Lower leg skin (tissue), 4 donors: ENCODE measurements at places on chromosomes 2 and 18. TPM values are rescaled to one million over a fixed set of nuclear protein-coding genes. Genes with fewer than 3 reads are reported as not detected.
A peak's percentile ranks its signal among the peaks of the same experiment; 100 is the strongest.

GRCh38 chr2:43225093-43225787, 1.2 kb downstream of the ZFP36L2 start:
- no peak for DNase-seq

DNA sequence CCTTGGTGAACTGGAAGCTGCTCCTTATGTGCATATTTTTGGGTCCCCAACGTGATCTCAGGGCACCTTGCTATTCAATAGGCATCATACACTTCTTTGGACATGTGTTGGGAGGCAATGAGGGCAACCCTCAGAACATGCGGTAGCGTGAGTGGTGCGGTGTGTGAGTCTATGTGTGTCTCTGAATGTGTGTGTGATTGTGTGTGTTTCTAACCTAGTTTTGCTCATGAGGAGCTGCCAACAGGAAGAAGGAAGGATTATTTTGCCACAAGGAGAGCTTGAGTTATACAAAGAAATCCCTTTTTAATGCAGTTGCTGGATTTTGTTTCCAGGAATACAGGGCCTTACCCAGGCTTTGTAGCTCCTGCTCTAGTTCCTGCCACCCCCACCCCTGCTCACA, 75.8 kb upstream of the ITGA6 start:
- no peak for DNase-seq

GRCh38 chr2:143688815-143689214, 559.6 kb downstream of the ARHGAP15 start:
- DNase-seq = no peak

- no peak for DNase-seq
These were observed 68.2 kb upstream of the MC2R start for GRCh38 chr18:13983506-13983905.

DNA sequence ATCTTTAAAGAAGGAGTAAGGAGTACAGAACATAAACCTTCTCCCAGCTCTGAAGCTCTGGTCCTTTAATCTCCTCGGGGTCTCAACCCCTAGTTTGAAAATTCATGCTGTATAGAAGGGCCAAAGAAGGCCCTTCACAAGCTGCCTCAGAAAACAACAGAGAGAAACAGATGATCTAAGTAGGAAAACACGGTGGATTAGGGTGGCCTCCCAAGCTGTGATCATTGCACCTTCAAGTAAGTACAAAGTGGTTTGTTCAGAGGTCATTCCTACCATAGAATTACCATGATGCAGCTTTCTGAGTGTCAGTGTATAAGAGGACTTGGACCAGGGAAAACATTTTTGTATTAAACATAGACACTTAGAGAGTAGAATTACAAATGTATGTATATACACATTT, 10.9 kb downstream of the TMEM169 start:
- no peak for DNase-seq

- no peak for DNase-seq
These were observed 58.1 kb upstream of the SLC66A3 start for GRCh38 chr2:11097038-11097720.

DNA sequence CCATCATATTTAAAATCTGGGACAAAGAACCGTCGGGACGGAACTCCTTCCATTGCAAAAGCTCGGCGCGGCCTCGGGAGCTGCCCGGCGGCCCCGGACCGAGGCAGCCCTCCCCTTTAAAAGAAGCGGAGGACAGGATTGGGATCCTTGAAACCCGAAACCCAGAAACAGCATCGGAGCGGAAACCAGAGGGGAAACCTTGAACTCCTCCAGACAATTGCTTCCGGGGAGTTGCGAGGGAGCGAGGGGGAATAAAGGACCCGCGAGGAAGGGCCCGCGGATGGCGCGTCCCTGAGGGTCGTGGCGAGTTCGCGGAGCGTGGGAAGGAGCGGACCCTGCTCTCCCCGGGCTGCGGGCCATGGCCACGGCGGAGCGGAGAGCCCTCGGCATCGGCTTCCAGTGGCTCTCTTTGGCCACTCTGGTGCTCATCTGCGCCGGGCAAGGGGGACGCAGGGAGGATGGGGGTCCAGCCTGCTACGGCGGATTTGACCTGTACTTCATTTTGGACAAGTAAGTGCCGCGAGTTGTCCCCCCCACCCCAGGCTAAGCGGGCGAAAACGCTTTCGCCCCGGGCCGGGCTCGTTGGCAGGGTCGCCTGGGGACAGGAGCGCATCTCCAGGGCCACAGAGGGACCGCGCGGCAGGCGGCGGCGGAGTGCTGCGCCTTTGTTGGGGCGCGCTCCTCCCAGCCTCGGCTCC, at the start of gene ANTXR1:
TSS of gene ANTXR1 (plus strand) at position 38 of the 698 bp plus-strand sequence. CDS start at position 359, 321 bp downstream.
- peak; percentile 49 for DNase-seq

DNA sequence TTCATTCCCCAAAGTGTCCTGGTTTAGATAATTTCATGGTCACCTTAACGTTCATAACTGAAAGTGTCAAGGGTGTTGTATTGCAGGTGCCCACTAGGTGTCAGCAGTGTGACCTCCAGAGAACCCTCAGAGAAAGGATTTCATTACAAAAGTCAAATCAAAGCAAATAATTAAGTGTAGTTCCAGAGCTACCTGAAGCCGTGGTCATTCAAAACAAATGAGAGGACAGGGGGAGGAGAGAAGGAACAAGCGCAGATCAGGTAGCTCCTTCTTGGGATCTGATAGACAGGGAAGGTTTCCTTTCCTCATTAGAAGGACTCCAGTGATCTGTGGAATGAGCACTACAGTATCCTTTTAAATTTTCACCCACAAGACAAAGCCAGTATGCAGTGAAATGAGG, at the start of gene SLC9A4:
TSS of gene SLC9A4 (plus strand) at position 207 of the 400 bp plus-strand sequence. CDS start 534 bp downstream, outside the sequence.
- no peak for DNase-seq

GRCh38 chr2:182187130-182187529, 201.5 kb downstream of the PPP1R1C start:
- no peak for DNase-seq

DNA sequence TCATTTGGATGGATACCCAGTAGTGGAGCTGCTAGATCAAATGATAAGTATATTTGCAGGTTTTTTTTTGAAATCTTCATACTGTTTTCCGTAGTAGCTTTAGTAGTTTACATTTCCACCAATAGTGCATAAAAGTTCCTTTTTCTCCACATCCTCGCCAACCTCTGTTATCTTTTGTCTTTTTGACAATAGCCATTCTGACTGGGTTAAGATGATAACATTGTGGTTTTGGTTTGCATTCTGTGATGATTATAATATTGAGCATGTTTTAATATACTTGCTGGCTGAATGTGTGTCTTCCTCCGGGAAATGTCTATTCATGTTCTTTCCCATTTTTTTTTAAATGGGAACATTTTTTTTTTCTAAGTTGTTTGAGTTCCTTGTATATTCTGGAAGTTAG, 260.0 kb downstream of the GULP1 start:
- no peak for DNase-seq

DNA sequence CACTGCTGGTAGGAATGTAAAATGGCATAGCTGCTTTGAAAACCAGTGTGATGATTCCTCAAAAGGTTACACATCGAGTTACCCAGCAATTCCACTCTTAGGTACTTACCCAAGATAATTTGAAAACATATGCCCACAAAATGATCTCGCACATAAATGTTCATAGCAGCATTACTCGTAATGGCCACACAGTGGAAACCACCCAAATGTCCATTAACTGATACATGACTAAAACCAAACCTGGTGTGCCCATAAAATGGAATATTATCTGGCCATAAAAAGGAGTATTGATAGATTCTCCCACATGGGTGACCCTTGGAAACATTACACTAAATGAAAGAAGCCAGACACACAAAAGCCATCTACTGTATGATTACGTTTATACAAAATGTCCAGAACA, 70.4 kb downstream of the ALPK2 start:
- no peak for DNase-seq

GRCh38 chr2:197591339-197592072, 75.6 kb downstream of the MOB4 start:
- no peak for DNase-seq

The RUFY4 gene
- total RNA-seq = not detected

The CDKL4 gene
- total RNA-seq = not detected

The PASK gene
- 4.8 TPM for total RNA-seq

The CRYGC gene
- total RNA-seq = not detected

The FER1L5 gene
- not detected for total RNA-seq

The RTP5 gene
- total RNA-seq = 0.23 TPM

The REG3G gene
- not detected for total RNA-seq

The CFAP65 gene
- total RNA-seq = not detected

The ABCB6 gene
- total RNA-seq = 19.6 TPM
